ENCODE measurements at places on chromosomes 4 and X.

- no peak for DNase-seq
Measured at GRCh38 chr4:88860586-88860985, 163.0 kb upstream of the NAP1L5 start.

DNA sequence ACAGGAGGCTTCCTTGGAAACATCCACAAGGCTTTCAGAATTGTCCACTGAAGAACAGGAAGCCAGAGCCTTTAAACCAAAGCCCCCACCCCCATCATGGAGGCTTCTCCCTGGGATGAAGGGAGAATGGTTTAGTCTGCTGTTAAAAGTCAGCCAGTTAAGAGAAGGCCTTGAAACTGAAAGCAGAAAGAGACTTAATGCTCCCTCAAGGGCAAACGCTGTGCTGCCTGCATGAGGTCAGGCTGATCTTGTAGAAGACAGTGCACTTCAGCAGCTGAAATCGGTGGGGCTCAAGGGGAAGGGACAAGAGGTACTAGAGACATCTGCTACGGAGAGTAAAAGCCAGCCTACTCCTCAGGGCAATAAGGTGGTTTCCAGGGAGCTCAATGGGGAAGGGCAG is 69.0 kb downstream of the HPRT1 start:
- DNase-seq = no peak

- DNase-seq = no peak
Measured at GRCh38 chrX:79181401-79181800, 36.9 kb downstream of the GPR174 start.

- DNase-seq = no peak
Measured at GRCh38 chr4:143362349-143363046, 25.8 kb downstream of the GAB1 start.

DNA sequence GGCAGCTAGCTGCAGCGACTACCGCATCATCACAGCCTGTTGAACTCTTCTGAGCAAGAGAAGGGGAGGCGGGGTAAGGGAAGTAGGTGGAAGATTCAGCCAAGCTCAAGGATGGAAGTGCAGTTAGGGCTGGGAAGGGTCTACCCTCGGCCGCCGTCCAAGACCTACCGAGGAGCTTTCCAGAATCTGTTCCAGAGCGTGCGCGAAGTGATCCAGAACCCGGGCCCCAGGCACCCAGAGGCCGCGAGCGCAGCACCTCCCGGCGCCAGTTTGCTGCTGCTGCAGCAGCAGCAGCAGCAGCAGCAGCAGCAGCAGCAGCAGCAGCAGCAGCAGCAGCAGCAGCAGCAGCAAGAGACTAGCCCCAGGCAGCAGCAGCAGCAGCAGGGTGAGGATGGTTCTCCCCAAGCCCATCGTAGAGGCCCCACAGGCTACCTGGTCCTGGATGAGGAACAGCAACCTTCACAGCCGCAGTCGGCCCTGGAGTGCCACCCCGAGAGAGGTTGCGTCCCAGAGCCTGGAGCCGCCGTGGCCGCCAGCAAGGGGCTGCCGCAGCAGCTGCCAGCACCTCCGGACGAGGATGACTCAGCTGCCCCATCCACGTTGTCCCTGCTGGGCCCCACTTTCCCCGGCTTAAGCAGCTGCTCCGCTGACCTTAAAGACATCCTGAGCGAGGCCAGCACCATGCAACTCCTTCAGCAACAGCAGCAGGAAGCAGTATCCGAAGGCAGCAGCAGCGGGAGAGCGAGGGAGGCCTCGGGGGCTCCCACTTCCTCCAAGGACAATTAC is 1.4 kb downstream of the AR start:
- peak; percentile 40 for DNase-seq

DNA sequence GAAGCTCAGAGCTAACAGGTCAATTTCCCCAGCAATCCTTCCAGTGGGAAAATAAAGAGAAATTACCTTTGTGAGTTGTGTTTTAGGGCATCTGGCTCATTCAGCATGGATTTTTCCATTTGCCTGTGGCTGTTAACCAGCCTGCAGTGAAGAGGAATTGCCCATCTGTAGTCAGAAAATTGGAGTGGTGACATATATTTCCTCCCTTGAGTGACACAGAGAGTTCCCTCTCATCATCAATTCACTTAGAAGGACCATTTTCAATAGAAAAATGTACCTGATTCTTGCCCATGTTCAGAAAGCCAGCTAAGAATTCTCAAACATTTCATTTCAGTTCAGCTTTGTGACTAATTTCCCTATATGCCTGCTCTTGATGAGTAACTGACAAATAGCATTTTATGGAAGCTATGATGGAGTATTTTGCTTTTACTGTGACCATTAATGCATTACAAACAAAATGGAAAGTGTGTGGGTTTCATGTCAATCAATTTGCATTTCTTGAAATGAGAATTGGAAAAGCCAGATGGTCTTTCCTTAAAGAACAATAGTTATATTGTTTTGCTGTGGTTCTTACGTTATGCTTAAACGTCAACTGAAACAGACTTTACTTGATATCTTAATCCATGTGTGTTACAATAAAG is 155.8 kb downstream of the NWD2 start:
- no peak for DNase-seq

DNA sequence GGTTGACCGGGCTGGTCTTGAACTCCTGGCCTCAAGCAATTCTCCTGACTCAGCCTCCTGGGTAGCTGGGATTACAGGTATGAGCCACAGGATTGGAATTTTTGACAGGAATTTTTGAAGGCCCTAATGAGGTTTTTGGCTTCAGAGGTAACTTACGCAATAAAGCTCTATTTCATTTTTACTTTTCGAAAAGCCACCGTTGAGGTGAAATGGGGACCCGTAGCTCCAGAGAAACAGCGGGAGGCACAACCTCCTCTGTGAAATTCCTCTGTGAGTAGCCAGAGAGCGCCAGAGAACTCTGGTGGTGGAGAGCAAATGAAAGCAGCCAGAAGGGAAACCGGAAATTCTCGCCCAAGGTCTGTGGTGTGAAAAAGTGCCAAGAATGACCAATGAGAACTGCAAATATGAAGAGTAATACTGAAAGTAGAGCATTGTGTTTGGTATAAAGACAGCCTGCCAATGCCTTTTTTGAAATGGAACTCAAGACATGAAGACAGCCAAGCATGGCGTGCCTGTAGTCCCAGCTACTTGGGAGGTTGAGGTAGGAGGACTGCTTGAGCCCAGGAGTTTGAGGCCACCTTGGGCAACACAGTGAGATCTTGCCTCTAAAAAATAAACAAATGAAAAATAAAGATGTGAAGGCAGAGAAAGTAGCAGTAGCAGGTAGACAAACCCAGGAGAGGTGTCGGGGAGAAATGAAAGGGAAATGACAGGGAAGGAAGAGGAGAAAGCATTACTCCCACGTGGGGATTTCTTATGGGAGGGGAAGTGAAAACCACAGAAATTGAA is 33.0 kb upstream of the TMEM131L start:
- peak; percentile 90 for DNase-seq

DNA sequence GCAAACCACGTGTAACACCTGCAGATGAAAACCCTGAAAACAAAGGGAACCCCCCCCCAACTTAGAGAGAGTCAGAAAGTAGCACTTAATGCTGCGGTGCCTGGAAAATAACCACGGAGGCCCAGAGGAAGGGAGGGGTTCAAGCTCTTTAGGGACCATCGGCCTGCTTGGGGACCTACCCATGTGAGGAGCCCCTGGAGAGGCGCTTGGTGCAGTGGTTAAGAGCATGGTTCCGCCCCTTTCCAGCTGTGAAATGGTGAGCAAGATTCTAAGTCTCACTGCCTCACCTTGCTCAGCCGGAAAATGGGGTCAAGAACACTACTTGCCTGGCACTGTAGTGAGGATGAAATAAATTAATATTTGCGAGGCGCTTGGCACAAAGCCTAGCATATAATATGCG is 13.8 kb downstream of the SLC25A5 start:
- no peak for DNase-seq
